ENCODE measurements at places on chromosomes 1 and 21. TPM values are rescaled to one million over a fixed set of nuclear protein-coding genes. Genes with fewer than 3 reads are reported as not detected.
A peak's percentile ranks its signal among the peaks of the same experiment; 100 is the strongest.

AADACL4 gene
- polyA plus RNA-seq: not detected

CATSPERE gene
- polyA plus RNA-seq: 1.2 TPM

SLC45A1 gene
- polyA plus RNA-seq: 2.0 TPM

FAM151A gene
- 2.8 TPM for polyA plus RNA-seq

DNA sequence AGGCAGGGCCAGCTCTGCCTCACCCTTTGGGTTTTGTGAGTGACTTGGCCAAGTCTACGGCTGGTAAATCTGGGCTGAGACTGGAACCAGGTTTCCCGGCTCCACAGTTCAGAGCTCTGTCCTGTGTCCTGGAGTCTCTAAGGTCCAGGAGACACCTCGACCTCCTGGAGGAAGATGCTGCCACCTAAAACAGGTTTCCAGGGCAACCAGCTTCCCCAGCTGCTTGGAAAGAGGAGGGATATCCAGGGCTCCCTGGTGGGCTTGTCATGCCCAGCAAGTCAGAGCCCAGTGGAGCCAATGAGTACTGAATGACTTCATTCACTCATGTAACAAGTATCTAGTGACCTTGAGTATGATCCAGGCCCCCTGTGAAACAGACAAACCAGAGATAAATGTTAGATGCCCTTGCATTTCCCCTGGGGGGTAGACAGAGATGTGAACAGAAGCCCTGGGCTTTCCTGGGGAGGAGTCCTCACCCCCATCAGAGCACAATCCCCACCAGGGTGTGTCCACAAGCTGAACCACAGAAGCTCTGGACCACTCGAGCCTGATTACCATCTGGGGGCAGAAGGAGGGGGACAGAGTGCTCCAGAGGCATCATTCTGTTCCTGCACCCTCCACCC lies 181.2 kb upstream of the RAB4A start:
- H3K36me3 ChIP-seq: no peaks in the 10 kb centered on the region
- no peak for DNase-seq

DNA sequence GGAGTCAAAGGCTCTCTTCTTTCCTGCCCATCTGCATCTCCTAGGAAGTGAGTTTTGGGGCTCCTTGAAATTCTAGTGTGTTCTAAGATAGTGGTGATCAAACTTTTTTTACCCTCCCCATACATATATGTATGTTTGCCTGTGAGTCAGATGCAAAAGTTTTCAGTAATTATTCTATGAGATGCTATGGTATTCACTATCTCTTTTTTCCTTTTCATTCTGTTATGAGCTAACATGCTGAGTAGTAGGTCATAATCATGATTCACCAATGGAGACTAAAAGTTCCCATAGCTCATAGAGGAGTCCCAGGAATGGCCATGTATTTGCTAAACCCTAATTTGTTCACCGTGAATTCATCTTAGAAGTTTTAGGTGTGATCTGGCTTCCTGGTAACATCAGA lies 135.6 kb downstream of the GPR52 start:
- no peak for DNase-seq
- H3K36me3 ChIP-seq: no peaks in the 10 kb centered on the region
- no peak overlapping the region for H3K27ac ChIP-seq
- H3K27me3 ChIP-seq: no peaks in the 10 kb centered on the region

GRCh38 chr1:225881081-225881958 lies 860 bp downstream of the TMEM63A start:
- H3K27ac ChIP-seq: peak overlapping the region; percentile 95
- peaks cover 53% of the 10 kb centered on the region for H3K4me1 ChIP-seq
- peak overlapping the region; percentile 94 for H3K4me3 ChIP-seq
- peak; percentile 88 for DNase-seq
- peaks cover 12% of the 10 kb centered on the region for H3K36me3 ChIP-seq

DNA sequence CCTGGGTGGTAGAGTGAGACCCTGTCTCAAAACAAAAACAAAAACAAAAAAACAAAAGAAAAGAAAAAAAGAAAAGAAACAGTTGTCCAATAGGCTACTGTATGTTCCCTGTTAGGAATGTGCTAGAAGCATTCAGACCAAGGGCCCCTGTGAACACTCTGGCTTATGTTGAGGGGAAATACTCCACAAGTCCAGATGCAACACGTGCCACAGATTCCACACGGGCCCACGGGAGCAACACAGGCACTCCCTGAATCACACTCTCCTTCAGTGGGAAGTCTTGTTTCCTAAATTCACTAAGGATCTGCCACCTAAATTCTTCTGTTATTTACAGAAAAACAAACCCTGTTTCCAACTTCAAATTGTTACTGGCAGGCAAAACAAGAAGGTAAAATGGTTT lies 291.1 kb downstream of the PCP4 start:
- no peaks in the 10 kb centered on the region for H3K4me1 ChIP-seq
- DNase-seq: no peak
- no peak overlapping the region for H3K27ac ChIP-seq

Data from large intestine (tissue), 12 donors.